ENCODE measurements at places on chromosomes 13 and 19.

GRCh38 chr13:58704953-58705352 is 1073.4 kb downstream of the PCDH17 start:
- no peak for DNase-seq

GRCh38 chr13:73708393-73708985 is 425.7 kb downstream of the KLF12 start:
- DNase-seq = peak; percentile 67

GRCh38 chr13:84211048-84211447 is 328.8 kb upstream of the SLITRK1 start:
- no peak for DNase-seq

GRCh38 chr13:80339563-80339911 is 1.4 kb downstream of the SPRY2 start:
- DNase-seq = no peak

DNA sequence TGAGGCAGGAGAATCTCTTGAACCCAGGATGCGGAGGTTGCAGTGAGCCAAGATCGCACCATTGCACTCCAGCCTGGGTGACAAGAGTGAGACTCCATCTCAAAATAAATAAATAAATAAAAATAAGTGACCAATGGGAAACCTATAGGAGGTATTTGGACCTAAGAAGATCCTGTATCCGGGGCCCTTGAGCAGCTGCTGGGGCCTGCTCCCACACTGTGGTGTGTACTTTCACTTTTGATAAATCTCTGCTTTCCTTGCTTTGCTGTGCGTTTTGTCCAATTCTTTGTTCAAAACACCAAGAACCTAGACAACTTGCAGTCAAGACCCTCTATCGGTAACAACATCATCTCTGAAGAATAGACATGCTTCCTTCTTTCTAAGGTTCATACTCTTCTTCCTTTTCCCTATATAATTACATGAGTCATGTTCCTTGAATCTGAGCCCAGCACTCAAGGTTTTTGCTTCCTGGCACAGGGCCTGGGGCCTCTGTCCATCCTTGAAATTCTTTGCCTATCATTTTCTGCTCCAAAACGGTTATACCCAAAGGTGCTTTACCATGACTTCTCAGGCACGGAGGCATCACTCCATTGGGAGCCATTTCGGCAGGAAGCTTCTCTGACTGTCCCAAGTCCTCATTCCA is 14.2 kb upstream of the PNMA8C start:
- DNase-seq = peak; percentile 60

- peak; percentile 93 for DNase-seq
These were observed 20.9 kb downstream of the POU2F2 start for GRCh38 chr19:42111384-42111783.

- no peak for DNase-seq
These were observed 243.4 kb downstream of the NHLRC3 start for GRCh38 chr13:39281539-39282150.

- no peak for DNase-seq
These were observed 56.7 kb upstream of the WASF3 start for GRCh38 chr13:26500618-26501320.

DNA sequence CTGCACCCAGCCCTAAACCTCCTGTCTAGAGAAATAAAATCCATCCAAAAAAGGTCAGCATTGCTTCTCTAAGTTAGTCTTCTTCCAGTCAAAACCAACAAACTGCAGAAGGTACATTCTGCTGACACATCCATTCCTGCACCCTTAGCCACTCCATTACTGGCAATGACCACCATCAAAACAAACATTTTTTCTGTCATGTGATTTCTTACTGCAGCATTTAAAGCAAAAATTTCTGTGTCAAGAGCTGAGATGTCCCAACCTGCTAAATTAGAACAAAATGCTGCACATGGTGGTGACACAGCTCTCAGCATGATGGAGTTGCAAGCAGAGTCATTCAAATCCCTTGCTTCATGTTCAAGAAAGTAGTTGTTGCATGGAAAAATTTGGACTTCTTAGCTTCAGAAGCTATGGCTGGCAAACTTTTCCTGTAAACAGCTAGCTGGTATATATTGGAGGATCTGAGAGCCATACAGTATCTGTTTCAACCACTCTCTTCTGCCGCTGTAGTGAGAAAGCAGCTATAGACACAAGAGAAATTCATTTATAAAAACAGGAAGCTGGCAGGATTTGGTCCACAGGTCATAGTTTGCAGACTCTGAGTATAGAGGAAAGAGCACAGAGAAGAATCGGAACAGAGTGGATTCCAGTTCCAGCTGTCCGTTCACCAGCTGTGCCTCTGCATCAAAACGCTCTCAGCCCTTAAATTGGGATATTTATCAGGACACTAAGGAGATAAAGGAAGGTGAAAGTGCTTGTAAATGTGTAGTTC is 17.4 kb downstream of the RUBCNL start:
- peak; percentile 93 for DNase-seq

DNA sequence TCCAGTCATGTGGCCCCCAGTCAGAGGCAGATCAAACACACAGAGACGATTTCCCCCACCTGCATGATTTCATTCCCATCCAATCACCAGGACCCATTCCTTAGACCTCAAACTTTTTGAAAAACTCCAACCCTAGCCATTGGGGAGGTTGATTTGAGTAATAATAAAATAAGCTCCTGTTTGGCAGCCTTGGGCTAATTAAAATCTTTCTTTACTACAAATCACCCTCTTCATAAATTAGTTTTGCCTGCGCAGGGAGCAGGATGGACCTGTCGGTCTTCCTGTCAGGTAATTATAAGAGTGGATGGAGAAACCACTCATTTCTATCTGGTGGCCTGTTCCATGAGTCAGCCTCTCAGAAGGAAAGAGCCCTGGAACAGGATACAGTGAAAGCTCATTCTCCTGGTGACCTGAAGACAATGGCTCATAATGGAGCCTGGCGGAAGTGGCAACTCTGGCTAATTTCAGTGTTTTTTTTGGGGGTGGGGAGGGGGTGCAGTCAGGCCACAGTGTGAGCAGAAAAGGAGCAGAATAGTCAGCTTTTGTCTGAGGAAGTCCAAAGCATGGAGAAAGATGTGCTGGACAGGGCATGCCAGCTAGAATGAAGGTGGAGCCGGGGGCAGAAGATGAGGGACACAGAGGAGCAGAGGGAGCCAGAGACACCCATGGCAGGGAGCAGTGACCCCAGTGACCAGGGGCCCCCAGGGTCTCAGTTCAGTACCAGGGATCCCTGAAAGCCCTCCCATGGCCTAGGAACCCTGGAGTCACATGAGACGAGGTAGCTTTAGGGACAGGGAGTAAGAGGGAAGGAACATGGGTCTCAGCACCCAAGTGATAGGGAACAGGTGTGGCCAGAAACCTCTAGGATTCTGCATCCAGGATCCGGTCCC is 31.8 kb upstream of the PSG9 start:
- DNase-seq = no peak

DNA sequence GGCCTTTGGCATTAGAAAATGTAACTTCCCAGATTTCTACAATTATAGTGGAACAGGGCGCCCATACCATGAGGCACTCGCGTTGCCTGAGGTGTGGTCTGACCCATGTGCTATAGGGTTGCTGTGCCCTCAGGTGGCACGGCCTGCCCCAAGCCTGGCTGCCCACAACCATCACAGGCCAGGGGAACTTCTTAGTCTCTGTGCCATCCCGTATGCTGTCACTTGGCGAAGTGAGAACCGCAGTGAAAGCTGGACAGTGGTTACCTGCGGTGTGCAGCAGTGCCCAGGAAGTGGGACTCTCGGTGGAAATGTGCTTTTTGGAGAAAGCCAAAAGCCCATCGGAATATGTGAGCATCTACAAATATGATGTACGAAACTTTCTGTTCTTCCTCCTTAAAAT is 88.2 kb upstream of the GPR183 start:
- no peak for DNase-seq

GRCh38 chr19:5635427-5635826 is 12.5 kb downstream of the SAFB start:
- DNase-seq = no peak

DNA sequence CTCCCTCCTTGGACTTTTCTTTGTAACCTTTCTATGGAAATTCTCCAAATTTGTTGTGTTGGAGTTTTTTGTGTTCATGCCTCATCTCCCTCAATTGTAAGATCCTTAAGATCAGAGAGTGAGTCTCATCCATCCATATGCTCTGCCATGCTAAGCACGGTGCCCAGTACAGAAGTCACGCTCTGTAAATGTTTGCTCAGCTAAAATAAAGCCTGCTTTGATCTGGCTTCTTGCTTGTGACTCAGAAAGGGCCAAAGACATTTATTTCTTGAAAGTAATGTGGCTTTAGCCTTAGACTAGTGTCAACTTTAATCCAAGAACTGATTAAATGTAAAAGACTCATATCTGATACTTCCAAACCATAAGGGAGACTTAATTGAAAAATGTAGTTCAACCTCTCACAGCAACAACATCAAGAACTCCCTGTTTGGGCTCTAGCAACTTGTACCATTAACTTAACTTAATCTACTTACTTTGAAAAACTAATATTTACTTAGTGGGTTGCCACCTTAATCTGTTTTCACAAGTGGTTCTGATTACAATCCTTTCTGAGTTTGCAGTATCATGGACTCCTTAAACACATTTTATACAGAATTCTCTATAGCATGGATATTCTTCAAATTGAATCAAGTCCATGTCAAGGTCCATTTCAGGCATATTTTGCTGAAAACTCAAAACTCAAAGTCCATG is 100.2 kb downstream of the KL start:
- DNase-seq = no peak

DNA sequence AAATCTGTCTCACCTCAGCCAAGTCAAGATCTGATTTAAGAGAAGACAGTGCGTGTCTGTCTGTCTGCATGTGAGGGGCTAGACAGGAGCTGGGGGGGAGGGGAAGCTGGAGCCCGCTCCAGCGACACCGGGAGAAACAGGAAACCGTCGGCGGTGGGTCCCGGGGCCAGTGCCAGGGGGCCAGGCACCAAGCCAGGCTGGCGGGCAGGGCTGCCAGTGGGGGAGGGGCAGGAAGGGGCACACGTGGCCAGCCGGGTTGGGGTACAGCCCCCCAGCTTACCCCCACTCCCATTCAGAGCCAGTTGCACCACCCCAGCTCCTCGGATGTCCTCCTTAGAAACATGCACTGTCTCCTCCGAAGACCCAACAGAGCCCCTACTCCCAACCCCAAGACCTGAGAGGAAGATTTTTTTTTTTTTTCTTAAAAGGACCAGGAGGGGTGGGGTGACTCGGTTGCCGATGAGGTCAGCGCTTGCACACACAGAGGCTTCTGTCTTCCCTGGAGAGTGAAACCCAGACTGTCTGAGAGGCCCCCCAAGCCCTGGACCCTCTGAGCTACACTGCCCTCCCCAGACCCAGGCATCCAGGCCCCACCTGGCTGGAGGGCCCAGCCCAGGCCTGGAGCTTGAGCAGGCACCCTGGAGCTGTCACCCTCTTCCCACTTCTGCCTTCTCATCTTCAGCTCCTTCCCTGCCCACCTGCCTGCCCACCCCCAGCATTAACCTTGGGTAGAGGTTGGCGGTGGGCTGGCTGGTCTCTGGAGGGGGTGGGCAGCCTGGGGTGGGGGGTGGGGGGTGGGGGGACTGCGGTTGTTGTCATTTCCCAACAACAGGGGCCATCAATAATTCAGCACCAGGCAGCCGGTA is 4.0 kb downstream of the ERF start:
- peak; percentile 56 for DNase-seq

GRCh38 chr19:1532003-1532402 is 8.1 kb downstream of the PLK5 start:
- no peak for DNase-seq

- no peak for DNase-seq
These were observed 11.8 kb downstream of the COL4A2 start for GRCh38 chr13:110318920-110319319.

DNA sequence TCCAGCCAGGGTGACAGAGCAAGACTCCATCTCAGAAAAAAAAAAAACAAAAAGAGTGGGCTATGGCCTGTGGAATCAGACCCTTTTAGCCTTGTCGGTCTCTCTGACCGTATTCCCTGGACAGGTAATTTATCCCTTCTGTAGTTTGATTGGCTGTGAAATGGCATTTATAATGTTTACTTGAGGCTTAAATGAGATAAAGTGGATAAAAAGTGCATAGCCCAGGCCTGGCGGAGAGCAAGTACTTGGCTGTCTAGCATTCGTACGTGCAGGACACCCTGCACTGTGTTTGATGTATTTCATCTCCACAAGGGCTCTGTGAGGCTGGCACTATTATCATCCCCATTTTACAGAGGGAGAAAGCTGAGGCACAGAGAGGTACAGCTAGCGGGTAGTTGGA is 7.0 kb downstream of the NTN5 start:
- no peak for DNase-seq

DNA sequence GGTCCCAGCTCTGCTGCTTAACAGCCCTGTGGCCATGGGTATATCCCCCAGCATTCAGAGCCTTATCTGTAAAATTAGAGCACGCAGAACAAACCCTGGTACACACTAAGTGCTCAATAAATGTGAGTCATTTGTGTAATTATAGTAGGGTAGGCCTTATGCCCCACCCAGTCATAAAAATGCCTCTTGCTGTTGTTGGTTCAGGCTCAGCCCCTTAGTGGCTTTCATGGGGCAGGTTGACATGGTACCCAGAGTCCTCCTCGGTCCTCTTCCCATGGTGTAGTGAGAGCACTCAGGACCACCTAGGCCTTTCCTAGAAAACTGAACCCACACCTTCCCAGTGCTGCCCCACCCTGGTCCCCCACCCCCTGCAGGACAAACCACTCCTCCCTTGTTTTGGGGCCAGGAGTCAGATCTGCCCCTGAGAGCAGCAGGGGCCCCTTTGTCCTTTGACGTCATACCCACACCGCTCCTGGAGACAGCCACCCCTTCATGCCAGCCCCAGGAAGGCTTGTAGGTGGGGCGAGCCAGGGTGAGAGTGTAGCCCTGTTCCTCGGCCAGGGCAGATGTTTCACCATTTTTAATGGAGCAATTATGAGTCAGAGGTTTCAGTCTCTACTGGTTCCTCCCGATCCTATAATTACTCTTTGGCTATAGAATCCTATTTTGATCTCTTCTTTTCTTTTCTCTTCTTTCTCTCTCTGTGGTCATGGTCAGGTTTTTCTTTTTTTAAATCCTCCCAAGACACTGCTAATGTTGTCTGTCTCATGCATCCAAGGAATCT is 36.8 kb downstream of the ACTN4 start:
- DNase-seq = peak; percentile 93

- peak; percentile 63 for DNase-seq
These were observed 47.5 kb downstream of the ZNF536 start for GRCh38 chr19:30419568-30420180.

DNA sequence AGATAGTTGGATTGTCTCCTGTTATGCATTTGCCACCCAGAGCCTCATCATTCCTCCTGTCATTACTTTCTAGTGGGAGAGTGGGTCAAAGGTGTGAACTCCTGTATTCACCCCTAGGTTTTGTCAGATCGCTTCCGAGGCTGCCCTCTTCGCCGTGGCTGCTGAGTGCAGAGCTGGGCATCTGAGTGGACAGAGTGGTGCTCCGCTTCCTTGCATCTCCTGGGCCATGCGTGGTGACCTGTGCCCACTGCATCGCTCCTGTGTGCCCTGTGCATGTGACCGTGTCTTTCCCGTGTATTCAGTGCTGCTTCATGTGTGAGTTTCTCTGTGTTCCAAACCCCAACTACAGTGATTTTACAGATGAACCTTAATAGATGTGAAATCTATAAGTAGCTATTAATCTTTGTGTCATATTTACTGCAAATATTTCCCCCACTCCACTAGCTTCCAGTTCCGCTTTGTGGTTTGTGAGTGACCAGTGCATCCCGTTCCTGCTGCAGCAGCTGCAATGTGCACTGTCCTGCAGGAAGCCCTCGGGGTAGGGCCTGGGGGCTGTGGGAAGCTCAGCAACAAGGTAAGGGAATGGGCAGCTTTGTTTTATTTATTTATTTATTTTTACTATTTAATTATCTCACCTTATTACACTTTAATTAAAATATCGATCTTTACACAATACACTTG is 53.1 kb downstream of the C13orf46 start:
- no peak for DNase-seq

Data from AG10803 (cell line).